ENCODE measurements at places on chromosomes 3 and 15. TPM values are rescaled to one million over a fixed set of nuclear protein-coding genes. Genes with fewer than 3 reads are reported as not detected.

CAV3 gene
- total RNA-seq = not detected

CD200 gene
- 1.3 TPM for total RNA-seq

IGDCC3 gene
- total RNA-seq = 0.29 TPM

COL6A5 gene
- not detected for total RNA-seq

FBXW12 gene
- not detected for total RNA-seq

KNSTRN gene
- 4.0 TPM for total RNA-seq

ACKR2 gene
- total RNA-seq = 1.6 TPM

DNA sequence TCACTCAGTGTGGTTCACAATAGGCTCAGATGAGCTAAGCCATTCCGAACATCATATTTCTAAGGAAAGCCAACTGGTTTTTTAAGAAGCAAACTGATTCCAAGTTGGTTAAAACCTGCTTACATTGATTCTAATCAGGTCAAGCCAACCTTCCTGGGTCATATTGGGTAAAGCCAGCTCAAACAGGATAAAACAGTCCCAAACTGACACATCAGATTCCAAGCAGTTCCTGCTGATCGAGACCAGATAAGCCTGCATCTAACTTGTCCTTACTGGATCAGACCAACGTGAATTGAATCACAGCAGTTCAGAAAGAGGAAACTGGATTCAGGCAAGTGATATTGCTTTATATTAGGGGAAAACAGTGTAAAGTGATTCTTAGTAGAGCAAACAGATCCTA, 18.6 kb upstream of the THSD4 start:
- no peak for DNase-seq
- no peak overlapping the region for H3K4me3 ChIP-seq
- no peak overlapping the region for H3K27ac ChIP-seq
- no peaks in the 10 kb centered on the region for H3K27me3 ChIP-seq
- no peaks in the 10 kb centered on the region for H3K36me3 ChIP-seq

- H3K4me1 ChIP-seq = no peaks in the 10 kb centered on the region
- H3K36me3 ChIP-seq = no peaks in the 10 kb centered on the region
- no peak overlapping the region for H3K27ac ChIP-seq
These were observed 583.8 kb upstream of the NECTIN3 start for GRCh38 chr3:110487840-110488239.

DNA sequence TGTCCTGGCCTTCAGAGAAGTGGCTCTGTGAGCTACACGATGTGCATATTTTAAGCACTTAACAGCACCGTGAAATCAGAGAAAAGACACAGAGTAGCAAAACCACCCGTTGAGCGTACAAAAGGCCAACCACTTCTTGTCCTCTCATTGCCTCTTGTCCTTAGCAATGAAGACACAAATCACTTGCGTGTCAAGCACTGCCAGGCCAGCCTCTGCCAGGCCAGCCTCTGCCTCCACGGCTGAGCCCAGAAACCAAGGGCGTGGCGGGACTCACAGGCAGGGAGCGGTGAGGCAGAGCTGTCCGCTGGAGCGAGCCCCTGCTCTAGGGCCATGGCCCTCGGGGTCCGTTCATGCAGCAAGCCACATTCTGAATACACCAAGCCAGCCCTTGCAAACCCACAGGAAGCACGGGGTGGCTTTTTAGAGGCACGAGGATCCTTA, 4.0 kb downstream of the MUC4 start:
- no peaks in the 10 kb centered on the region for H3K27me3 ChIP-seq
- H3K36me3 ChIP-seq = no peaks in the 10 kb centered on the region
- no peak overlapping the region for H3K4me3 ChIP-seq

DNA sequence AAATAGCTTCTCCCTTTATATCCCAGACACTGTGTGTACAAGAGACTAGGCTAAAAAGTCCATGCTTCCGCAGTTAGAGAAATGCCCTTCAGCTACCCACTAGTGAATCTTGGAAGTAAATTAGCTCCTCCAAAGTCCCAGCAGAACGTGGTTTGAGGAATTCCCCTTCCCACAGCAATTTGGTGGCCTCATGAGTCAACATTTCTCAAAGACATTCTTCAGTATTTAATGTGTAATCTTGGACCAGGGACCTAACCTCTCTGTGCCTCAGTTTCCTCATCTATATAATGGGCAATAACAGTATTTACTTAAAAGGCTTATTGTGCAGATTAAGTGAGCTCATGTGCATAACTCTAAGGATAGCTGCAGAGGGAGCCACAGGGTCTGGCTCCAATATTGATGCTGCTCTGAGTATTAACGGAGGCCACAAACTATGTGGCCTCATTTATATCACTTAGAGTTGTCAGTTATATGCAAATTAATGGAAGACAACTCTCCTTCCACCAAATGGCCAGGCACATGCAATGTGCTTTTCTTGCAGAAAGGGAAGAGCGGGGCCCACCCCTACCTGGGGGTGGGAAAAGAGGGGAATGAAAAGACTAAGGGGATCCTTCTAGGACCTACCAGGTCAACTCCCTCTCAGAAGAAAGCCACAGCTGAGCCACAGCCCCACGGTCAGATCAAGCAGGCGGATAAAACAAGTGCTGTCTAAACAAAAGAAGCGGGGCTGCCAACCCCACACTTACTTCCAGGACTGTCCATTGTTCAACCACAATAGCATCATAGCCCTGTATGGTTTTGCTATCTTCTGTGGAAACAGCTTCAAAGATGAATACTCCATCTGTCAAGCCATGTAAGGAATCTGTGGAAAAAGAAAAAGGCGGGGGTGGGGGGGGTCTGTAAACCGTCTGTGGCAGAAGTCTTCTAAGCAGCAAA, 92.4 kb downstream of the OXNAD1 start:
- H3K27ac ChIP-seq = no peak overlapping the region
- DNase-seq = no peak
- no peak overlapping the region for H3K4me3 ChIP-seq
- no peaks in the 10 kb centered on the region for H3K4me1 ChIP-seq
- H3K27me3 ChIP-seq = no peaks in the 10 kb centered on the region

GRCh38 chr3:18124501-18124900, 300.6 kb downstream of the SATB1 start:
- no peak overlapping the region for H3K4me3 ChIP-seq
- DNase-seq = no peak
- H3K27me3 ChIP-seq = no peaks in the 10 kb centered on the region
- no peaks in the 10 kb centered on the region for H3K4me1 ChIP-seq

GRCh38 chr3:127734754-127735473, 62.2 kb downstream of the ABTB1 start:
- H3K27me3 ChIP-seq = no peaks in the 10 kb centered on the region
- H3K27ac ChIP-seq = peak overlapping the region; percentile 84
- H3K36me3 ChIP-seq = no peaks in the 10 kb centered on the region
- H3K4me1 ChIP-seq = peaks cover 65% of the 10 kb centered on the region

- peak overlapping the region; percentile 35 for H3K4me3 ChIP-seq
- H3K4me1 ChIP-seq = no peaks in the 10 kb centered on the region
- no peak overlapping the region for H3K27ac ChIP-seq
- no peak for DNase-seq
These were observed 26.8 kb downstream of the STARD5 start for GRCh38 chr15:81297147-81297572.

- peaks cover 43% of the 10 kb centered on the region for H3K4me1 ChIP-seq
- no peaks in the 10 kb centered on the region for H3K36me3 ChIP-seq
- H3K27ac ChIP-seq = no peak overlapping the region
- no peak overlapping the region for H3K4me3 ChIP-seq
- no peak for DNase-seq
- H3K27me3 ChIP-seq = no peaks in the 10 kb centered on the region
These were observed 2.3 kb upstream of the TM4SF4 start for GRCh38 chr3:149472030-149472797.

DNA sequence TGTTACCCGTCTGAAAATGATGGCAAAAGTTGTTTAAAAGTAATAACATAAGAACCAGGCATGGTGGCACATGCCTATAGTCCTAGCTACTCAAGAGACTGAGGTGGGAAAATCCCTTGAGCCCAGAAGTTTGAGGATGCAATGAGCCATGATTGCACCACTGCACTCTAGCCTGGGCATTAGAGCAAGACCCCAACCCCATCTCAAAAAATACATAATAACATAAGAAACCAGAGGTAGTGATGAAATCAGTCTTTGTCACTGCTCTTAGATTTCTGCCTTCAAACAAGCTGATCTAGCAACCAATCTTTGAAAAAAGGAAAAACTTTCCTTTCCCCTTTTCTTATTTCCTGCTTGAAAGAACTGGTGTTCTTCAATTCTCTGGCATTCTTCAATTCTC, 71.3 kb downstream of the TMCC1 start:
- no peaks in the 10 kb centered on the region for H3K27me3 ChIP-seq
- H3K4me3 ChIP-seq = no peak overlapping the region
- no peak for DNase-seq

DNA sequence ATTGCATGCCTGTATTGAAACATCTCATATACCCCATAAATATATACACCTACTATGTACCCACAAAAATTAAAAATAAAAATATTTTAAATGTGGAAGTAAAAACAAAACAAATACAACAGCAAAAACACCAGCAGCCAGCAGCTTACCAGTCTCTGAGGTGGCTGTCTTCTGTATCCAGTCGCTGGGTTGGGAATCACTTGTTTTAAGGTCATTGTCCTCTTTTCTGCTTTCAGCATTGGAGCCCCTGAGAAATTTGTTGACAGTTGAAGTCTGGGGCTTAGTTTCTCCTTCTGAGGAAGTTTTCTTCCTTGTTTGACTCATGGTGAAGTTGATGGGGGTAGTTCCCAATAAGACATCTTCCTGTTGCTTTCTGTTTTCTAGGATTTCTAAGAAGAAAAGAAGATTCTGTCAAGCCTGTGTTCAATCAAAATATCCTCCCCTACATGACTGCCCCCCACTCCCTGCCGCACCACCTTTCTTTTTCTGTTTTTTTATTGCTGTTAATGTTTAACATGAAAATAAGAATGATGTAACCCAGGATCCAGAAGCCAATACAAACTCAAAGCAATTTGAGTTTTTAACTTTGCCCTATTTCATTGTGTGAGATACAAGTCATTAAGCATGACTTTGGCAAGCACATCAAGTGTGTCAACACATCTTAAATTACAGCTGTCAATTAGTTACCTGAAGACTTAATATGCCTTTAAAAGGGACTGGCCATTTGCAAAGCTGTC, at the start of gene LRRC31:
LRRC31 (minus strand) TSS at position 452 of the 737 bp plus-strand sequence; CDS start at position 324, 128 bp downstream.
- H3K27me3 ChIP-seq = no peaks in the 10 kb centered on the region
- no peaks in the 10 kb centered on the region for H3K4me1 ChIP-seq
- DNase-seq = no peak
- no peaks in the 10 kb centered on the region for H3K36me3 ChIP-seq
- H3K27ac ChIP-seq = no peak within 1 kb of the TSS

DNA sequence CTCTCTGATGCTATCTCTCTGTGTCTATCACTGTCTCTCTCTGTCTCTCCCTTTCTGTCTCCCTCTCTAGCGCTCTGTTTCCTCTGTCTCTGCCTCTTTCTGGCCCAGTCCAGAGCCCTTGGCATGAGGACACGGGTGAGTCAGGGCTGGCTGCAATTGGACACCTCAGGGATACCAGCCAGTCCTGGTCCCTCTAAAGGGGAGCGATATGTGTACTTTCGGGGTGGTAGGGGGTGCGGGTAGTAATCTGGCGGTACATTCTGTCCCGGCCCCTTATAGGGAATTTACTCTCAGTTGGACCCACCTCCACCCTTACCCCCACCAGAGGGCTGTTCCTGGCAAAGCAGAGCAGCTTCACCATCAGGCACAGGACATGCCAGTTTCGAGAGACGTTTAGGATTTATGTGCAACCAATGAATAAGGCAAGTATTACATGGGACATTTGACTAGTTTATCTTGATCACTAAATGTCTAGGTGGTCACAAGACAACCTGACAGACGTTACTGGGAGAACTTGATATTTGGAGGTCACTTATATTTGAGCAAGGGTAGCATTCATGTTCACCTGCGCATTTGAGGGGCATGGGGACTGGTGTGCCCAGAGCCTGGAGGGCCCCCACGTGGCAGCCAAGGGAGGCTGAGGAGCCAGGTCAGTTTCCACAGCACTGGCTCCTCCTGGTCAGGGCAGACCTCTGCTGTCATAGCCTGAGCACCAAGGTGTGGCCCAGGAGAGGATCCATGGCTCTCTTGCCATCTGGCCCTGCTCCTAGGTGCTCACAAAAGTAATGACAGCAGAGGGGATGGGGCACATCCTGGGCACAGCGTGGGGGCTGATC, 256.1 kb downstream of the PLCL2 start:
- H3K27ac ChIP-seq = peak overlapping the region; percentile 38
- H3K4me1 ChIP-seq = peaks cover 20% of the 10 kb centered on the region
- H3K4me3 ChIP-seq = no peak overlapping the region
- no peaks in the 10 kb centered on the region for H3K27me3 ChIP-seq
- peak; percentile 74 for DNase-seq
- H3K36me3 ChIP-seq = no peaks in the 10 kb centered on the region

GRCh38 chr3:79085171-79085570, 682.6 kb downstream of the ROBO1 start:
- H3K27ac ChIP-seq = no peak overlapping the region
- DNase-seq = no peak
- no peaks in the 10 kb centered on the region for H3K27me3 ChIP-seq
- H3K4me3 ChIP-seq = no peak overlapping the region

DNA sequence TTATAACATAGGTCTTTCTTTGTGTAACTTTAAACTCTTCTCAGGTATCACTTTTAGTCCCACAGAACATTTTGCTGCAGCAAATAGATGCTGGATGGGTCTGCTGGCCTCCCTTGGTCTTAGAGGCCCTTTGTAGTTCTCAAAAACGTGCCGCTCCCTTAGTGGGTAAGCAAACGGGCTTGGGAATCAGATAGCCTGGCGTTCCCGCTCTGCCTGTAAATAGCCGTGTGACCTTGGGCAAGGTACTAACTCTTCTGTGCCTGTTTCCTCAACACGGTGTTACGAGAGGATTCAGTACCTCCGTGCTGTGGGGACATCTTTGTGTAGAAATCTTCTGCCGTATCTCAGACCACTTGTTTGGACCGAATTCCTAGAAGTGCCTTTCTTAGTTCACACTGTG, 64.4 kb downstream of the DNAJB8 start:
- H3K36me3 ChIP-seq = no peaks in the 10 kb centered on the region
- H3K27me3 ChIP-seq = no peaks in the 10 kb centered on the region
- H3K27ac ChIP-seq = no peak overlapping the region
- H3K4me1 ChIP-seq = no peaks in the 10 kb centered on the region
- no peak overlapping the region for H3K4me3 ChIP-seq

- no peak overlapping the region for H3K27ac ChIP-seq
- no peaks in the 10 kb centered on the region for H3K27me3 ChIP-seq
- no peak for DNase-seq
- H3K4me3 ChIP-seq = no peak overlapping the region
These were observed 715.1 kb upstream of the NR2F2 start for GRCh38 chr15:95615436-95615835.

DNA sequence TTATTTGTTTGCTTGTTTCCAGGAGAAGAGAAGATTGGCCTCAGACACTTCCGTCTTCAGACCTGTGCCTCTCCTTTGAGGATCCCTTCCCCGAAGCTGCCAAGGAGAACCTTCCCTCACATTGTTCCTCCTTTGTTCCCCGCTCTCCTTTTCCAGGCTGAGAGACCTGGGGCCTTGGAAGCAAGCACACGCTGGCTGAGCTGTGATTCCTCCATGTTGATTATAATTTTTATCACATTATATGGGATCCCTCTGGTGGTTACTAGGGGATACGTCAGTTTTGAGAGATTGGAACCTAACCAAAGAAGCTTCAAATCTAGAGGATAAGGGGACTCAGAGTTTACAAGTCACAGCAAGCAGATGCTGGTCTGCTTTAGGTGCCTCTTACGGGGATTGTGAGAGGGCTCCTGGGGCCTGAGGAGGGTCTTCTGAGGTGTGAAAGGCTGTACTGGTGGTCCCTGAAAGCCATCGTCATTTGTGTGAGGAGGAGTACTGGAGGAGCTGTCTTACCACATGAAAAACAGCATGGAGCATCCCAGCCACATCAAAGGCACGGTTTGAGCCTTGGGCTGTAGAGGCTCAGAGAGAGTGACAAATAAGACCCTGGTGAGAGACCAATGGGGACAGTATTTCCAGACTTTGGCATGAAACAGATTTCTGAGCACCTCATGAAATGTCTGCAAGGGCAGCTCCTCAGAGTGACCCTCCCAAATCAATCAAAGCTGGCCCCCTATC, 760.1 kb upstream of the CFAP20DC start:
- no peak overlapping the region for H3K4me3 ChIP-seq
- H3K27me3 ChIP-seq = no peaks in the 10 kb centered on the region
- no peaks in the 10 kb centered on the region for H3K4me1 ChIP-seq
- DNase-seq = no peak
- H3K27ac ChIP-seq = no peak overlapping the region

Data from adrenal gland (tissue), 19 donors.